ENCODE measurements at places on chromosomes 2 and 18. TPM values are rescaled to one million over a fixed set of nuclear protein-coding genes. Genes with fewer than 3 reads are reported as not detected.

DNA sequence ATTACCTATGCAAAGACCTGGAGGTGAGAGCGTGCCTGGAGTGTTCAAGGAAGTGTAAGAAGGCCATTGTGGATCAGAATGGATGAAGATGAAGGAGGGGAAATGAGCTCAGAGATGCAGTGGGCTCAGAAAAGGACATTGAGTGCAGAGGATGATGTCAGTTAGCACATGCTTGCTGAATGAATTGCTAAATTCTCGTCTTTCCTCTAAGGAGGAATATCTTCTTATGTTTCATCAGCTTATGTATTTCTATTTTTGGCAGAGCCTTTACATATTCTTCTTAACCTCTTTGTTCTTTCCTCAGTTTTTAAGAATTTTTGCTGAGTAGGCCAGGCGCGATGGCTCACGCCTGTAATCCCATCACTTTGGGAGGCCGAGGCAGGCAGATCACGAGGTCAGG is 30.9 kb downstream of the FAM171B start:
- H3K27ac ChIP-seq: no peak overlapping the region
- no peaks in the 10 kb centered on the region for H3K4me1 ChIP-seq
- no peak for DNase-seq
- H3K36me3 ChIP-seq: no peaks in the 10 kb centered on the region
- no peaks in the 10 kb centered on the region for H3K27me3 ChIP-seq

DNA sequence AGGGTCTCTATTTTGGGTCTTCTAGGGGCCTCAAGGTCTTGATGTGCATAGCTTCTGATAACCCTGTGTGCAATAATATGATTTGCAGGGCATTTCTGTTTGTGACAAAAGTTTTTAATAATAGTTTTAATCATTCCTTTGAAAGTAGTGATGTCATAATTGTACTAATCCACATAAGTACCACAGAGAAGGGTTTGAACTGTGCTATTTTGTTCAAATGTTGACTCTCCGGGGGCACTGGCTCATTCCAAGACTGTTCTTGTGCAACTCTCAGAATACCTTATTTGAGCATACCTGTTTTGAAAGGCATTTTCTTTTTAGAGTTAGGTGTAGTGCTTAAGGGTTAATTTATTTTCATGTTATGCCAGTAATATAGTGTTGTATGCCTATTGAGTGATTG is 41.6 kb downstream of the PLEKHB2 start:
- peaks cover 28% of the 10 kb centered on the region for H3K36me3 ChIP-seq
- H3K27ac ChIP-seq: no peak overlapping the region
- no peaks in the 10 kb centered on the region for H3K27me3 ChIP-seq
- H3K4me1 ChIP-seq: peaks cover 5% of the 10 kb centered on the region
- no peak overlapping the region for H3K4me3 ChIP-seq

- no peak overlapping the region for H3K27ac ChIP-seq
- H3K36me3 ChIP-seq: no peaks in the 10 kb centered on the region
- no peaks in the 10 kb centered on the region for H3K4me1 ChIP-seq
- H3K4me3 ChIP-seq: no peak overlapping the region
Measured at GRCh38 chr2:25014631-25015030, 27.2 kb upstream of the EFR3B start.

DNA sequence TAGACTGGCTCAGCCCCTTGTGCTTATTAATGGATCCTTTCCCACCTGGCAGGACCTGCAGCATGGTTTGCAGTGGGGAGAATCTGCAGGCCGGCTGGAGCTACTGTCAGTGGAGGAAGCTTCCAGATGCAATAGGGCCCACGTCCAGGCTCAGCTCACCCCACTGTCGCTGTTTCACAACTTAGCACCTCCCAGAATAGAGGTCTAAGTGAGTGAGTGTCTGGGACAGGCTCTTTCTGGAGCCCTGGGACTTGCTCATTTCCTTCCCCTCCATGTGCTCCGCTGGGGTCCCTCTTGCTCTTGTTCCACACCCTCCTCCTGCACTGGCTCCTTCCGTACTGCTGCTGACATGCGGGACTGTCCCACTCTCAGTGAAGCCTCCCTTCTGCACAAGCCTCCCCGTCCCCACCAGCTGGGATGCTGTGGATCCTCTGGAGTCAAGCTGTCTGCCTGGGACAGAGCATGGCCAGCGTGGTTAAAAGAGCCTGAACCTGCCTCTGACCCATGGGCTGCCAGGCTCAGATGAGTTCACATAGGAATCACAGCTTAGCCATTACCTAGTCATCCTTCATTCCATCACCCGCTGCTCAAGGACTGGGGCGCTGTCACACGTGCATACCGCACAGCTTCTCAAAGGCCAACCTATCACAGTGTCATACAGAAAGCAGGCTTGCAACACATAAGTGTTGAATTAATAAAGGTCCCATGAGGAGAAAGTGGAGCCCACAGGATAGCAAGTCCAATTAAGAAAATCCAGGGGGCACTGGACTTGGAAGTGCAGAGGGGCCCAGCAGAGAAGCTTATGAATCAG is 135.9 kb downstream of the ACKR3 start:
- H3K4me3 ChIP-seq: no peak overlapping the region
- no peak overlapping the region for H3K27ac ChIP-seq
- H3K27me3 ChIP-seq: no peaks in the 10 kb centered on the region
- H3K36me3 ChIP-seq: no peaks in the 10 kb centered on the region

- no peaks in the 10 kb centered on the region for H3K4me1 ChIP-seq
- no peak overlapping the region for H3K4me3 ChIP-seq
- no peaks in the 10 kb centered on the region for H3K36me3 ChIP-seq
Measured at GRCh38 chr18:390741-391478, 109.6 kb downstream of the COLEC12 start.

DNA sequence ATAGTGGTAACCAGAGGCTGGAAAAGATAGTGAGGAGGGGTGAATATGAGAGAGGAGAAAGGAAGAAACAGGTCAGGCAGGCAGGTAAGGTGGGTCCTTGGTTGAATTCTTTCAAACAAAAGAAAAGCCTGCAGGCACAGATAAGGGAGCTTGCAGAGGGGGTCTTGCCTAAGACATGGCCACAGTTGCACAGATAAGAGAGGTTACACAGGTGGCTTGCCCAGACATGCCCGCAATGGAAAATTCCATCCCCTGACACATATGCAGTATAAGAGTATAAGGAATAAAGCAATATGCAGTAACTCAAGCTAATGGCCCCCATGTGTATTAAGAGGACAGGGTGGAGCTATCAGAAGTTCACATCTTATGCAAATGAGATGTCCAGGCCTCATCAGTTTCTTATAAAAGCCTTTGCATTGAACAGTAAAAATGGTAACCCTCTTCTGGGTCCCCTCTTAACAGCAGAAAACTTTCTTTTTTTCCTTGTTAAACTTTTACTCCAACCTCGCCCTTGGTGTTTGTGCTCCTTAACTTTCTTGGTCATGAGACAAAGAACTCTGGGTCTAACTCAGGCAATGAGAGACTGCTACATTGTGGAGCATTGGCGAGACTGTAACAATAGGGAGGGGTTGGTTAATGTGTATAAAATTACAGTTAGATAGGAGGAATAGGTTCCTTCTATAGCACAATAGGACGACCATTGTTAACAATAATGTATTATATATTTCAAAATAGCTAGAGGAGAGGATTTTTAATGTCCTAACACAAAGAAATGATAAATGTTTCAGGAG is 764.6 kb downstream of the TSN start:
- H3K36me3 ChIP-seq: no peaks in the 10 kb centered on the region
- H3K27me3 ChIP-seq: no peaks in the 10 kb centered on the region
- no peaks in the 10 kb centered on the region for H3K4me1 ChIP-seq
- DNase-seq: no peak
- no peak overlapping the region for H3K4me3 ChIP-seq

- no peak for DNase-seq
- no peak overlapping the region for H3K27ac ChIP-seq
- no peaks in the 10 kb centered on the region for H3K4me1 ChIP-seq
- H3K27me3 ChIP-seq: no peaks in the 10 kb centered on the region
- no peak overlapping the region for H3K4me3 ChIP-seq
Measured at GRCh38 chr2:175454953-175455389, 273.5 kb upstream of the ATP5MC3 start.

- peaks cover 2% of the 10 kb centered on the region for H3K27me3 ChIP-seq
- H3K27ac ChIP-seq: no peak overlapping the region
- H3K4me1 ChIP-seq: no peaks in the 10 kb centered on the region
- H3K4me3 ChIP-seq: no peak overlapping the region
Measured at GRCh38 chr2:31086590-31086989, 51.6 kb downstream of the GALNT14 start.

DNA sequence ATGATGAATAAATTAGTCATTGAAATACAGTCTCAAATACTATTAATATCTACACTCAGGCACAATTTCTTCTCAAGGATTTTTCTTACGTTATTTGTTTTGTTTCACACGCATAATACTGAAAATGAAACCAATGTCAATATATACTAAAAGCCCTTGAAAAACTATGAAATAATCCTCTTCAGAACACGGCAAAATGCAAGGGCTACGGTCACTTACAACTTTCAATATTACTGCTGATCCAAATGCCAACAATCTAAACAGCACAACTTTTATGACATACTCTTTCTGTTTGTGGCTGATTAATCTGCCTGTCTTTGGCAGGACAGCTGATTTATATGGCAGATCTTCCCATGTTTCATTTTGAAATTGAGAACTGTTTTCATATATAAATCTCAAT is 68.3 kb downstream of the LRPPRC start:
- H3K36me3 ChIP-seq: peaks cover 57% of the 10 kb centered on the region
- peaks cover 15% of the 10 kb centered on the region for H3K4me1 ChIP-seq
- H3K27ac ChIP-seq: peak overlapping the region; percentile 8
- no peak overlapping the region for H3K4me3 ChIP-seq
- DNase-seq: no peak

GRCh38 chr2:10550206-10551001 is 102.3 kb upstream of the ODC1 start:
- H3K36me3 ChIP-seq: no peaks in the 10 kb centered on the region
- peaks cover 4% of the 10 kb centered on the region for H3K4me1 ChIP-seq
- H3K4me3 ChIP-seq: no peak overlapping the region
- DNase-seq: no peak

GRCh38 chr2:226839161-226839560 is 3.3 kb downstream of the RHBDD1 start:
- DNase-seq: no peak
- peaks cover 63% of the 10 kb centered on the region for H3K36me3 ChIP-seq
- H3K4me3 ChIP-seq: peak overlapping the region; percentile 88
- H3K27me3 ChIP-seq: no peaks in the 10 kb centered on the region
- H3K4me1 ChIP-seq: peaks cover 66% of the 10 kb centered on the region

- peaks cover 2% of the 10 kb centered on the region for H3K27me3 ChIP-seq
- H3K27ac ChIP-seq: no peak overlapping the region
- H3K4me3 ChIP-seq: no peak overlapping the region
Measured at GRCh38 chr2:25098670-25099486, 57.0 kb downstream of the EFR3B start.

DNA sequence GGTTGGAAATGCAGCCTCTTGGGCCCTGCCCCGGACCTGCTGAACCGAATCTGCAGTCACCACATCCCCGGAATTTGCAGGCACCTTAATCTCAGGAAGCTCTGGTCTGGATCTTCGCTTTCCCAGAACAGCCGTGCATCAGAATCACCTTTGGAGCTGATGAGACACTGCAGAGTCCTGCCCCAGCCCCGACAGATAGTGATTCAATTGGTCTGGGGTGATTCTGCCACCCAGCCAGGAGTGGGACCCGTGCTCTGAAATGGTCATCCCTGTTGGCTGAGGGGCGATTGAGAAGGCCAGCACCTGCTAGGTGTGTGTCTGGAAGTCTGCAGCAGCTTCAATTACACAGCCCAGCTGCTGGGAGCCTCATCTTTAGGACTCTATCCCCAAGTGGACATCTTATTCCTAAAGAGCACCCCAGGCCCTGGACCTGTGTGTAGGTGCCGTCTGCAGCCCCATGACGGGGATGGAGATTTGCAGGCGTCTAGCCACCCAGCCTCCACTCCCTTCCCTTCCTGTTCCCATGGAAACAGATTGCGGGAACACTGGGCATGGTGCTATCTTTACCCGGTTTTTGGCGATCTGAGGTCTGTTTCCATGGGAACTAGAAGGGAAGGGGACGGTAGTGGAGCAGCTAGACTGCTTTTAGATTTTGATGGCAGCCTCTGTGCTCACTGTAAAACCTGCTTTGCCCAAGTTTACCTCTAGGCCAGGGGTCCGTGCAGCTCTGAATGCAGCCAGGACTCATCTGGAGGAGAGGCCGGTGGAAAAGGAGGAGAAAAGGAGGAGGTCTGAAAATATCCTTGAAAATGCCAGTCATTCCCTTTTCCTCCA is 156.1 kb downstream of the LDLRAD4 start:
- H3K27ac ChIP-seq: peak overlapping the region; percentile 97
- peaks cover 85% of the 10 kb centered on the region for H3K4me1 ChIP-seq
- H3K4me3 ChIP-seq: peak overlapping the region; percentile 63
- DNase-seq: no peak
- no peaks in the 10 kb centered on the region for H3K27me3 ChIP-seq

GRCh38 chr2:238593236-238593635 is 166.5 kb downstream of the ASB1 start:
- no peak overlapping the region for H3K4me3 ChIP-seq
- no peak overlapping the region for H3K27ac ChIP-seq
- no peak for DNase-seq
- H3K27me3 ChIP-seq: peaks cover 1% of the 10 kb centered on the region
- H3K36me3 ChIP-seq: no peaks in the 10 kb centered on the region

- no peak overlapping the region for H3K27ac ChIP-seq
- peaks cover under 1% of the 10 kb centered on the region for H3K27me3 ChIP-seq
- H3K36me3 ChIP-seq: no peaks in the 10 kb centered on the region
- no peak overlapping the region for H3K4me3 ChIP-seq
Measured at GRCh38 chr2:72083751-72084583, 63.7 kb downstream of the CYP26B1 start.

DNA sequence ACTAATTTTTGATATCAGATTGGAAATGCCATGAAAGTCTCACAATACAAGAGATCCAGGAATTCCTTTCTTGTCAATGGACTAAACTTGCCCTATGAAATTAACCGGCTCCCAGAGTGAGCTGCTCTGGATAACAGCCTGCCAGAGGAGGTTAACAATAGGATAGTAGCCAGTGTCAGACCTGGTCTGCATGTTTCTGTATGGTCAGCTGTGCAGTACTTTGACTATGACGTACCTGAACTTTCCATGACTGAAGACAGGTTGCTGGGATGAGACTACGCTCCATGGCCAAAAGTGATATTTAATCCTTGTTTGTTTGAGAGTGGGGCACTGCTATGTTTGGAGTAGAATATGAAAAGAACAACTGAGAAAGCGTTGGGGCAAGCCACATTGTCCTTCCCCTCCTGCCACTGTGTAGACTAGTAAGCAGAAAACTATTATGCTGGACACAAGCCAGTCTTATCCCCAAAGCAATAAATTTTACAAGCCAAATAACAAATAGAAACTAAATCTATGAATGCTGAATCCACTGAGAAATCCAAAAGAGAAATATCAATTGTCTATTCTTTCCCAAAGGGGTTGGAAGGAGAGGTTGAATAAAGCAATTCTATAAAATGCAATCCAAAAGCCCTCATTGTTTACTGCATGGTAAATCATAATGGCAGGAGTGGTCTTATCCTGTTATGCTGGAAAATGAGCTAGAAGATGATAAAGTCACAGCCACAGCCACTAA is 115.5 kb upstream of the CYP26B1 start:
- H3K27me3 ChIP-seq: no peaks in the 10 kb centered on the region
- no peaks in the 10 kb centered on the region for H3K4me1 ChIP-seq
- H3K27ac ChIP-seq: no peak overlapping the region
- no peak for DNase-seq
- peaks cover 2% of the 10 kb centered on the region for H3K36me3 ChIP-seq
- H3K4me3 ChIP-seq: no peak overlapping the region

Gene SERPINB11
- total RNA-seq: not detected

Gene NEU2
- total RNA-seq: not detected

Gene TNFAIP6
- not detected for total RNA-seq

Gene ACMSD
- total RNA-seq: not detected

Gene VIT
- not detected for total RNA-seq

Gene MYO5B
- 0.18 TPM for total RNA-seq

Gene PFN4
- 0.30 TPM for total RNA-seq

Gene ZSWIM2
- total RNA-seq: not detected

Gene ERICH2
- not detected for total RNA-seq

Gene EIF4E2
- total RNA-seq: 57.0 TPM

Gene TMEM200C
- not detected for total RNA-seq

Data from activated CD4-positive, alpha-beta T cell treated with anti-CD3 and anti-CD28 coated beads for 36 hours (primary cell).